Right lobe of liver (tissue), 6 donors: ENCODE measurements at places on chromosomes 16 and 17.

DNA sequence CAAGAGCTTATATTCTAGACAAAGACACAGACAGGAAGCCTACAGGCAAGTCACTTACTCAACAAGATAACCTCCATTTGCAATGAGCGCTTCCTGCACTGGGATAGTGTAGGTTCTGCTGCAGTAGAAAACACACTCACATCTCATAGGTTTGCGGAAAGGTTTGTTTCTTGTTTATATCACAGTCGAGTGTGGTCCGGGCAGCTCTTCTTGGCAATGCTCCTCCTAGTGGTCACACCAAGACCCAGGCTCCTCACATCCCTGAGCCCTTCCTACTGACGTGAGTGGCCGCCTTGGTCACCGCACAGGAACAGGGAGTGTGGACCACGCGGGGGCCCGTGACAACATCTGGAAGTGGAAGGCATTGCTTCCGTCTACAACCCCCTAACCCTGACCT, 48.0 kb upstream of the RBFOX3 start:
- no peak for DNase-seq

- DNase-seq = no peak
Measured at GRCh38 chr16:85690469-85691064, 1.8 kb upstream of the GINS2 start.

DNA sequence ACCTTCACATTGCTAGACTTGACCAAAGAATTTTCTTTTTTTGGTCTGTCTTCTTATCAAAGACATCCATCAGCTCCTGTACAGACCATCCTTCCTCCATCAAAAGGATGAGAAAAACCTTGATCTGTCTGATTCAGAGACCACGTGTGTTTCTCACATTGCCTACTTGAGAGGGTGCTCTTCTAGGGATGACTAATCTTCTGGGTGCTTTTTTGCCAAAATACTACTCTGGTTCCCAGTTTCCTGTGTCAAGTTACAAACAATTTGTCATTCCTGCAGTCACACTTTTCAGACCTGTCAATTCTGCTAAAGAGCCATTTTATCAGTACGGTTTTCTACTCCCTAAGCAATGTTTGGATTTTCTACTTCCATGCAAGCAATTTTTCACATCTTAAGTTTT, 492.2 kb downstream of the CDH11 start:
- no peak for DNase-seq

- DNase-seq = no peak
Measured at GRCh38 chr17:80640366-80641084, 95.9 kb downstream of the RPTOR start.

DNA sequence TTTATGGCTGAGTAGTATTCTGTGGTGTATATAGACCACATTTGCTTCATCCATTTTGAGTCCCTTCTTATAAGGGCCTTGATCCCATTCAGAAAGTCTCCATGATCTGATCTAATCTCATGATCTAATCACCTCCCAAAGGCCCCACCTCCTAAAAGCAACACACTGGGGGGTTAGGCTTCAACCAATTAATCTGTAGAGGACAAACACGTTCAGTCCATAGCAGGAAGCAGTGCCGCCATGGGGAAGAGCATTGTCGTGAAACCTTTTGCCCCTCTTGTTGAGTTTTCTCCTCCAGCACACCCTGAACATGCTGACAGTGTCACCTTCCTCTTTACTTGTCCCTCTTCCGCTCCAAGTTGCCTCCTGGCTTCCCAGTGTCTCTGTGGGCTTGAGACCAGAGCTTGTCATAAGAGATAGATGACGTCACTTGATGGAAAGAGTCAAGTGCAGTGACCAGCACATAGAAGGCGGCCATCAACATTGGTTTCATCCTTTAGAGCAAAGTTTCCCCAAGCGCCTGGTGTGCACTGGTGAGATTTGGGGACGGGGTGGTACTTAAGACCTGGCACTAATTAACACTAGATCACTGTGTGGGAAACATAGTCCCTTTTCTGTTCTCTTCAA, 74.1 kb downstream of the PRKCB start:
- no peak for DNase-seq

- DNase-seq = peak; percentile 17
Measured at GRCh38 chr17:51860954-51861561, 297.5 kb downstream of the CA10 start.

DNA sequence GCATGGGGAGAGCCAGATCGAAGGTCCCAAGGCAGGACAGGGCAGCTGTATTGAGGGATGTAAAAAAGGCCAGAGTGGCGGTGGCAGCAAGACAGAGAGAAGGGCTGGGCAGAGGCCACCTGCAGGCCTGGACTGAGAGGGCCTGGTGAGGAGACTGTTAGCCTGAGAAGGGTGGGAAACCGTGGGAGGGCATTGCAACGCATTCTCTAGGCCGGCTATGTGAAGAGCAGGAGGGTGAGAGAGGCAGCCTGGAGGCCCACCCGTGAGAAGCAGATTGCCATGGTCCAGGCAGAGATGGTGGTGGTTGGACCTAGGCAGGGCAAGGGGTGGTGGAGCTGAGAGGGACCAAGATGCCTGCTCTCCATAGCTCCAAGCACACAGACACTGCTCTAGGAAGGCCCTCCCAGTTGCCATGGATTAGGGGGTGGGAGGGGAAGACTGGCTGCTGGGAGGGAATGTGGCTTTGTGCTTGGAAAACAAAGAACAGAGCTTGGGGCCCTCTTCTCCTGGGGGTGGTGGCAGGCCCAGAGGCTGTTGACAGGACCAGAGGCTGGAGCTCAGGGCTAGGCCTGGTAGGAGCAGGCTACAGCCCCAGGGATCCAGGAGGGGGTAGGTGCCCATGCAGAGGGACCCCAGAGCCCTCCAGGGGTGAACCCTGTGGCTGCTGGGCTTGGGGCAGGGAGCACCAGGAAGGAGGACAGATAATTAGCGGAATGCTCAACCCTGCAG, 12.4 kb upstream of the TCAP start:
- no peak for DNase-seq

DNA sequence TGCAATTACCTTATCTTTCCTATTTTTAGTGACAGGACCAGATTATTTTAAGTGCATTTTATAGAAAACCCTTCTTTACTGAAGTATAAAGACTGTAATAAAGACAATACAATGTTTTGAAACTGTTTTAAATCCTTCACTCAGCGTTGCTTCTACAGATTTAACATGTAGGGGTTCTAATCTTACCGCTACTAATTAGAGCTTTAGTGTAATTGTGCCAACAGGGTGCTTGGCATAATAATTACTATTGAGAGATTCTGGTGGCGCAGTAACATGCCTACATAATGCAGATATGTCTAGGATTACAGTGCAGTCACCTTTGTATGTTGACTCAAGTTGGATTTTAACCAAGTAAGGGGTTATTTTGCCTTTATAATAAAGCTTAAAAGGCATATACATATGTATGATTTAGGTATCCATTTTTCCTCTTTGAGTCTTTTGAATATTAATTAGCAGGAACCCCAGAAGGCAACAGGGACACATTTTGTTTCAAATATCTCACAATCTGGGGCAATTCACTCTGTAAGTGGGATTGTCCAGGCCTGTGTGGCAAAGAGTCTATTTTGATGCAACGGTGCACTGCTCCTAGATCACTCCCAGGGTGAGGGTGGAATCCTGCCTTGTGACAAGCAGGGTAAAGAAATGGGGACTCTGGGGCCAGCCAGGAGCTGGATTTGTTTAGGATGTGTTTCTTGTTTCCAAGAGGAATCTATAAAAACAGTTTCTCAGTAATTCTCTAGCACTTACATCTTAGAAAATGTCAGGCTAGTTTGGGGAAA, 604.7 kb upstream of the SALL1 start:
- no peak for DNase-seq

DNA sequence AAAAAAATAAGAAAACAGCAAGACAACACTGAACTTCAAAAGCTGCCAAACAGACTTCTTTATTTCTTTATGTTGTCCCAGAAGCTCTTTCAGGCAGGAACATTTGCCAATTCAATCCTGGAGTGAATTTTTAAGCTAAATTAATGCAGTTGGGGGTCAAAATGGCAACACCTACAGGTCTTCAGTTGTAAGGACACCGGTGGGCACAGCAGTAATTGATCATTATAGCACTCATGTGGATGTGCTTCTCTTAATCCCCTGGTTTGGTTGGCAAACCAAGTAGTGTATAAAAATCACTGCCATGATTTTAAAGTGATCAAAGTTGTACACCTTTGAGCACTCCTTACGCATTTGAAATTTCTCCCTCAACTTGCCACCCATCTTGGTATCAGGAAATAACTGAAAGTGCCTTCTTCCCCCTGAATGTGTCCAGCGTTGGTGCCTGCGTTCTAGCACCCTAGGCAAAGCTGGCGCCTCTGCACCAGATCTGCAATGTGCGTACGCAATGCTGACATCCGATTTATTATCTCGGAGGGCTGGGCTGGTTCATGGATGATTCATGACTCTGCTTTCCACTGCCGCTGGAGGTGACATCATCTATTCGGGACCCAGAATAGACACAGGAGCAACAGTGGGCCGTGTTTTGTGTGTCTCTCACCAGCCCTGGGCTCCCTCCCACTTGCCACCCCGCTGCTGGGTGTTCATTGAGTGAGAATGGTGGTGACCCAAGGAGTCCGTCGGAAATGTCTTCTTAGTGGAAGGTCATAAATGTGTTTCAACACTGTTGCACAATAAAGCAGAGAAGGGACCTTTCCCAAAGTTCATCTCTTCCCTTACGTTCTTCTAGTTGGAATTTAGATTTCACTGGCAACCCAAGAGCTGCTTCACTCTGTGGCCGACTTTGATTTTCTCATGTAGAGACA, 203.4 kb downstream of the CCDC182 start:
- DNase-seq = no peak

- peak; percentile 66 for DNase-seq
Measured at GRCh38 chr17:74671031-74671771, 41.5 kb downstream of the CD300LF start.

- no peak for DNase-seq
Measured at GRCh38 chr16:4372001-4372577, 441 bp downstream of the VASN start.

DNA sequence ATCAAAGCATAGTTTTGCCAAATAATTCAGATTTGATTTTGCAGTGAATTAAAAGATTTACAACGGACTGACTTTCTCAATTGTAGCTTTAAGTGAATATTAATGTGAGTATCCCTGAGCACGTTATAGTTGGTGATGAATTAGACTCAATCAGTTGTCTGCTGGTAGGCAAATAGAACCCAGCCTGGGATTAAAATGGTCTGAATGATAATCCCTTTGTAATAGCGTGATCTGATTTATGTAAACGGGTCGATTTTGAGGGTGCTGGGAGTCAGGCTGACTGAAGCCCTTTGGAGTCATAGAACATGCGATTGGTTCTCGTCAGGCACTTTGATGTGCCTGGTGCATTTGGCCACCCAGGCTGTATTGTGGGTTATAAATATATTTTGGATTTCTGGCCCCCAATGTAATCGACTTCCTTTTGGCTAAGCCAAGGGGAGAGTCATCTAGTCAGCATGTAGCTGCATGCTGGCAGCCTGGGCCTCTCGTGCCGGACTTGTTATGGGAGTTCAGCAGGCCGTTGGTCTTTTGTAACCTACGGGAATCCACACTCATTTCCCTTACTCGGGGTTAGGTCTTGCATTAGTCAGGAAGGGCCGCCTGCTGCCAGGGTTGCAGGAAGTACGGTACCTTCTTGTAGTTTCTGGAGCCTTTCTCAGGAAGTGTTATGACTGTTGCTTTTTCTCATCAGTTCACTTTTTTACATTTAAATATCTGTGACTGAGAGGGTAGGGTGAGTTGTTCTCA, 5.4 kb downstream of the PGS1 start:
- DNase-seq = peak; percentile 83

DNA sequence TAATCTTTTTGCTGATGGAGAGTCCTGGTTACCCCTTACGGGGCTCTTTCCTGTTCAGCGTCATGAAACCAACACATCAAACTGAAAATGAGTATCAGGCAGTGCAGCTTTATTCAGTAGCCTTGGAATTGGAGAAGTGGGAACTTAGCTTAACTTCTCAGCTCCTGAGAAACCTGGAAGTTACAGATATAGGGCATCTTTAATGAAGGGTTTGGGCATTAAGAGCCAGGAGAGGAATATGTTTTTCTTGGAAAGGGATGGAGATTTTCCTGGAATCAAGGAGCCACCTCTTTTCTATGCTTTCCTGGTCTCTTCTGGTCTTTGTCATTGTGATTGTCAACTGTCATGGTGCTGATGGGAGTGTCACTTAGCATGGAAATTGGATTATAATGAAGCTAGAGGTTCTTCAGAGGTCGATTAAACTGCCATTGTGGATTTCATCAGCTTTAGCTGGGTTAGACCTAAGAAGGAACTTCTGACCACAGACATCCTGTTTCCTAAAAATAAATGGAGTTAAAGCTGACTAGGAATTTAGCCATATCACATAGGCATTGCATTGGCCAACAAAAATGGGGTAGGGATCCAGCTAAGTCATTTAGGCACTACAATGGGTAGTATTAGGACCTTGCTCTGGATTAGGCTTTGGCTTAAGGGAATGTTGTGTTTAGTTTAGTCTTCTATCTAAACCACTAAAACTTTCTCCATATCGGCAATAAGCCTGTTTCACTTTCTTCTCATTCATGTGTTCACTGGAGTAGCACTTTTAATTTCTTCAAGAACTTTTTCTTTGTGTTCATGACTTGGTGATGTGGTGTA, 186.4 kb downstream of the BCAS3 start:
- no peak for DNase-seq

DNA sequence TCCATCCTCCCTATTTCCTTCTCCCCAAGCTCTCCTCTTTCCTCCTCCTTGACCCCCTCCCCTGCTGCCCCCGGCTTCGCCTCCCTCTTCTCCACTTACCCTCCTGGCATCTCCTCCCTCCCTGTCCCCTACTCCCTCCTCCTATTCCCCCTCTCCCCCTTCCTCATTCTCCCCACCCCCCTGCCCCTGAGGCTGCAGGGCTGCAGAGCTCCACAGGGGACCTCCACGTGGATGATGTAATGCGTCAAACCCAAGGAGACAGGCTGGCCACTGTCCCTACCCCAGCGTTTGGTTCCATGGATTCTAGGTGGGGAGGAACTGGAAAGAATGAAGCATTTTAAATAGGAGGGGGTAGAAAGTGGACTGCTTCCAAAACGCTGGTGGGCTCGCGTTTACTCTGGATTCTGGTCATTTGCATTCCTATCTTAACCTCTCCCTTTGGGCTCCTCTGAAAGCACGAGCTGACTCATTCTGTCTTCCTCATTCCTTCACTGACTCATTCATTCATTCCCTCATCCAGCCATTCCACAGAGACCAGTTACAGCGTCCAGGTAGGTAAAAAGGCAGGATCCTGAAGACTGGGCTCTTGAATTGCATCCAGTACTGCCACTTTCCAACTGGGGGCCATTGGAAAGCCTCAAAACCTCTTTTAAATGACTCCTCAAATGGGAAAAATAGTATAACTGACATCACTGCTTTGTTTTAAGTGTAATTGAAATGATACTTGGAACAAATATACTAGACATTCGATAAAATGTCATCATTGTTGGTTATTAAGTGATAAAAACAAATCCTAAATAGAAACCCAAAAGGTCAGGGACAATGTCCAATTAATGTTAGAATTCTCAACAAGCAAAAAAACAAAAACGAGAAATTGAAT, 943 bp upstream of the COTL1 start:
- no peak for DNase-seq

DNA sequence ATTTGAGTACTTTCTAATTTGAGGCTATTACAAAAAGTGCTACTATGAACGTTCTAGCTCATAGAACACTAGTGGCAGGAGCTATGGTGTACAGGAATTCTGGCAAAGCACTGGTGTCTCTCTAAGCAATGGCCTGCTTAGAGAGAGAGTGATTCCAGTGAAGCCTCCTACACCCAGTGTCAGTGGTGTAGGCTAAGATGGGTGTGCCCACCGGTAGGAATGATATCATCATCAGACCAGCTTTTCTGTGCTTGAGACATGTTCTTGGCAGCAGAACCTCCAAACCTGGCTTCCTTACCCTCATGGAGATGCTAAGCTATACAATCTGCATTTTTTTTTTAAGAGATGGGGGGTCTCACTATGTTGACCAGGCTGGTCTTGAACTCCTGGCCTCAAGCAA, 370.3 kb downstream of the SOX9 start:
- DNase-seq = no peak
